Caki2 (cell line): ENCODE measurements at places on chromosomes 1 and 21.
A peak's percentile ranks its signal among the peaks of the same experiment; 100 is the strongest.

DNA sequence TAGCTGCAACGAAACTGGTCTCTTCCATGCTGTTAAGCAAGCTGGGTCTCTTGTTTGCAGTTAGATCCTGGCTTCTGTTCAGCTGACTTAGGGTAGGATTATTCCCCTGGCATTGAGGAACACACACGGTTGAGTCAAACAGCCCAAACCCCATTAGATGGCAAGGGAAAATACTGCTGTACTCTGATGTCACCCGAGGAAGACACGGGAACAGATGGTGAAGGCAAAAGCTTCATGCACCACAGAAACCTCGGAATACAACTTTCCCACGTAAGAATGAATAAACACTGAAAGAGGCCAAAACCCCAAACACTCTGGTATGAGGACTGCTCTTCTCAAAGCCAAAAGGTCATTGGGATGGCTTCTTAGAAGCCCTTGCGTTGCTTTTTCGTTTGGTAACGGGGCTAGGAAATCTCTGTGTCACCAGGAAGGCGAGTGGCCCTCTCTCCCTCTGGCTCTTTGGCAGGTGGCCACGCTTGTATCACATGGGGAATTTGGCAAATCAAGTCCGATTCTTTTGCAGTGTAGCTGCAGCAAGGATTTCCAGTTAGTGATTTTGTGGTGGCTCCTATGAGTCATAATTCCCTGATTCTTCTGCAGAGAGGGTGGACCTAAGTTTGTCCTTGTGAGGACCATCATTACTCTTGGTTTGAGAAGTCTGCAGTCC lies 16.7 kb upstream of the LYST start:
- DNase-seq, result peak; percentile 90

DNA sequence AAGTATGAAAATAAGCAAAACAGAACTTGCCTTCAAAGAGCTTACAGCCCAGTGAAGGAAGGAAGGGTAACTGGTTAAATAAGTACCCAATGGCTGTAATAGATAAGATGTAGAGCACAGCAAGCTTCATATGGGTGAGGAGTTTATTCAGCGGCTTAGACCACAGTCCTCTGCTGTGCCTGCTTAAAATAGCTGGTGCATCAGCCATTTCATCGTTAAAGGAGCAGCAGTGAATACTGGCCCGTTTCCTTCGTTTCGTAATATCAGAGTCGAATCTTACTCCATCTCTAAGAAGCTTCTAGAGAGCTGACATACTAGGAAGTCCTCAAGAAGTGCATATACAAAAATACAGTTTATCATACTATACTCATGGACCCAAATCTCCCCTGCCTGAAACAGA lies 286.5 kb downstream of the NFIA start:
- DNase-seq, result no peak

- DNase-seq, result no peak
Observed at GRCh38 chr21:21897275-21897883, 899.2 kb downstream of the NCAM2 start.

- no peak for DNase-seq
Observed at GRCh38 chr1:218886101-218886871, 287.4 kb upstream of the LYPLAL1 start.

DNA sequence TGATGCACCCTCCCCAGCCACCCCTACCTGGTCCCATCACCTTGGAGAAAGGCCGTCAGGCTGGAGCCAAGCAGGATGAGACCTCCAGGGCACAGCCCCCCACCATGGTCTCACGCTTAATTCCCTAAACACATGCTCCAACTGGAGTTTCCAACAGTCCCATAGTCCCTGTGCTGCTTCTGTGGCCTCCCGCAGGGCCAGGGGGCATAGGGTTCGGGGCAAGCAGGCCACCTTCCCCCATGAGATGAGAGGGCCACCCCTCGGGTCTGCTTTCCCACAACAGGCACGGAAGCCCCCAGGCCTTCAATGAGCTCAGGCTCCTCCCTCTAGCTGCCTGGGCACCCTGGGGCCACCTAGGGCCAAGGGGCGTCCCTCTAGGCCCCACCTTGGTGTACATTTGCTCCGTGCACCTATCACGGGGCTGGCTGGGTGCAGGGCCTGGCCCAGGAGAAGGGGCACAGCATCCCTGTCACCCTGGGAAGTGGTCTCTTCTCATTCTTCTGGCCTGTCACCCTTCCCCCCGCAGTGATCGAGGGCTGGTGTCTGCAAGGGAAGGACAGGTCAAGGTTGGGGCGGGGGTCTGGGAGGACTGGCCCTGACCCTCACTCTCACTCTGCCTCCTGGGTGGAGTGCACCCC lies 42.4 kb downstream of the TRIM11 start:
- DNase-seq, result no peak

- DNase-seq, result no peak
Observed at GRCh38 chr1:50232336-50232735, 123.6 kb downstream of the ELAVL4 start.

- no peak for DNase-seq
Observed at GRCh38 chr1:6519491-6519934, 28.0 kb upstream of the PLEKHG5 start.

DNA sequence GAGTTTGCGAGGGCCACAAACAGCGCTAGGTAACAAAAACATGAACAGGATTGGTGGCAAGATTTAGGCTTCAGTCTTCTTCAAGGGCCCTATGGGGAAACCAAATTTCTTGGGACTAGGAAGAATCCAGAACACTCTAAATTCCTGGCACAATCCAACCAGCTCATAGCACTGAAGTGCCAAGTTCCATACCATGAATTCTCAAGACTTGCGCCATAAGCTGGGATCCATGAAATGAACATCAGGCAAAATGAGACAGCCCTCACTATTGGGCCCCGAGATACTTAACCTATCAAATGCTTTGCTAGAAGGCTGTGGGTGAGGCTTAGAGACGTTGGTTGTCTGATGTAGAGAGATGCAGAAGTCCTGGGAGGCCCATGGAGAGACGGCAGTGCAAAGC lies 322.1 kb downstream of the PAPPA2 start:
- DNase-seq, result no peak

DNA sequence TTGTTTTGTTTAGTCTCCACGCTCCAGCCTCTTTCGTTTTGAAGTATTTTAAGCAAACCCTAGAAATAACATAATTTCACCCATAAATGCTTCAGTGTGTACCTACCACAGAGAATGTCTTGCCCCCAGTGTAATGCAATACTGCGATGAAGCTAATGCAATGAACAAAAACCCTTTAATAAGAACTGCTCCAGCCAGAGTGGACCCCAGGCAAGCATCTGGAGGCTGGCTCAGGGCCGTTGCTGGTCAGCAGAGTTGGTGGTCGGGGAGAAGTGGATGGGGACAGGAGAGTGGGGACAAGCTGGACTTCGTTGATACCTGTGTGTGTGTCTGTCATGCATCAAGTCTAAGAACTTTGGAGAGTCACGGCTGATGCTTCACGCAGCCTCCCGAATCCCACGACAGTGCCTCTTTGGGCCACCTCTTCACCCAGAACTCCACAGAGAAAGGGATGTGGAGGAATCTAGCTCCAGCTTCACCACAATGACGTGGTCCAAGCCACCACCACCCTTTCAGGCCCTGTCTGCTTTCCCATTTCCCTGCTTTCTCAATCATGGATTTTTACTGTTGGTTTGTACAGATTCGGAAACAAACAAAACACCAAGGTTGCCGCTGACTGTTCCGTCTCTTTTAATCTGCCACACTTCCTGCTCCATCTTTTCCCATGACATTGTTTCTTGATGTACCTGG lies 108.6 kb upstream of the ERRFI1 start:
- no peak for DNase-seq

DNA sequence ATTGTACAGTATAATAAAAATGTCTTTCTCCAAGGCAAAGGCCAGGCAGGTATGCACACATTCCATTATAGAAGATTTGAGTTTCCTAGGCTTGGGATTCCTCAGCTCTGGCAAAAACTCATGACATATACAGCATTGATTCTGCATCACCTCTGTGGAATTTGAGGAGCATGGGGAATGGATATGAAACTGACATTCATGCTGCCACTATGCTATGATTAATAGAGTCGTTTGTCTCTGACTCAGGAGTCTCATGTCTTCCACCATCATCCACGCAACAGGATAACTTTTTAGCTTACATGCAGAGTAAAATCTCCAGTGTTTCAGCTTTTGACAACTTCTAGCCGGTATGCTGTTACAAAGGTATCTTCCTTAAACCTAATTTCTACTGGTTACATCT lies 49.8 kb upstream of the ADORA3 start:
- no peak for DNase-seq

DNA sequence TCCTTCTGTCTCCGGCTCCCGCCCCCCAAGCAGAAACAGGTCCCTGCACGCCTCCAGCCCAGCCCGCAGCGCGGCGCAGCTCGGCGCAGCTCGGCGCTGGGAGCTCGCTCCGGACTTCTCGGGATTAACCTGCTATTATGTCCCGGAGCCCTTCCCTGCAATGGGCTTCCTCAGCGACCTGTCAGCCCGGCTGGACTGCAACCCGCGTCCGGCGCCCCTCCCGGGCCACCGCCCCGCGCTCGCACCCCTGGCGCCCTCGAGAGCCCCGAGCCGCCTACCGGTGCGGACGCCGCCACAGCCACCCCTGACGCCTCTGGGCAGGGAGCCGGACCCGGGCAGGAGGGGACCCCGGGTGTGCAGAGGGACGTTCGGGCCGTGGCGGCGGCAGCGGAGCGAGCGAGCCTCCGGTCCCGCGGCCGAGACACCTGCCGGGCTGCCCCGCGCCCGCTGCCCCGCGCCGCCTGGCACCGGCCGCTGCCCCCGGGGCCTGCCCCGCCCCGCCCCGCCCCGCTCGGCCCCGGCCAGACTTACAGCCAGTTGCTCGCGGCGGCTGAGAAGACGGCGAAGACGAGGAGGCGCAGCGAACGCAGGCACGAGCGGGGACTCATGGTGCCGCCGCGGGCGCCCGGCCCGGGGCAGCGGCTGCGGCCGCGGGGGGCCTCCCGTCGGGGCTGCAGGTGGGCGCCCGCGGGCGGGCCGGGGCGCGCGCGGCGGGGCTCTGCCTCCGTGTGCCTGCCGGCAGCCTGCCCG lies 407 bp downstream of the WNT4 start:
- DNase-seq, result peak; percentile 30

- no peak for DNase-seq
Observed at GRCh38 chr1:192966073-192966472, 93.1 kb downstream of the UCHL5 start.

GRCh38 chr1:68174738-68175113 lies 57.6 kb downstream of the WLS start:
- DNase-seq, result peak; percentile 6
